Peyer's patch (tissue), 4 donors: ENCODE measurements at places on chromosomes 3 and 15. TPM values are rescaled to one million over a fixed set of nuclear protein-coding genes. Genes with fewer than 3 reads are reported as not detected.

GRCh38 chr3:110341047-110341446, 730.6 kb upstream of the NECTIN3 start:
- DNase-seq, result no peak

DNA sequence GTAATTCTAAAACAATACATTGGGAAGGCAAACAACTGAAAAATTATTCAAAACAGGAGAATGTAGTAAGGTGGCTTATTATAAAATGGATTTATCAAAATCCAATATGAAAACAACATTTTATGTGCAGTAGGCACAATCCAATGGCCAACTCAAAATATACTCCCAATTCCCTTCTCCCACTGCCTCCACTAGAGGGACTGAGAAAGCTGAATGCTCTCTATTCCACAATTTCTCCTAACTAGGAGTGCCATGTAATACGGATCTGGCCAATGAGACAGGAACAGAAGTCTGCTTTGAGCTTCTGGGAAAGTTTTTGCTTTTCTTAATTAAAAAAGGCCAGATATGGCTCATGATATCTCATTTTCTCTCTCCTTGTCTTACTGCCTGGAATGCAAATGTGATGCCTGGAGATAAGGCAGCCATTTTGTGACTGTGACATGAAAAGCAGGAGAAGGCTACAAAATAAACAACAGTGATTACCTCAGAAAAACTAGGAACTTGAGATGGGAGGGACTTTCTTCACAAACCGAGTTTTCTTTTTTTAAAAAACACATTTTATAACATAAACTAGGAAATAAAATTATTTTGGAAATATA, 18.8 kb upstream of the VGLL4 start:
- DNase-seq, result no peak

DNA sequence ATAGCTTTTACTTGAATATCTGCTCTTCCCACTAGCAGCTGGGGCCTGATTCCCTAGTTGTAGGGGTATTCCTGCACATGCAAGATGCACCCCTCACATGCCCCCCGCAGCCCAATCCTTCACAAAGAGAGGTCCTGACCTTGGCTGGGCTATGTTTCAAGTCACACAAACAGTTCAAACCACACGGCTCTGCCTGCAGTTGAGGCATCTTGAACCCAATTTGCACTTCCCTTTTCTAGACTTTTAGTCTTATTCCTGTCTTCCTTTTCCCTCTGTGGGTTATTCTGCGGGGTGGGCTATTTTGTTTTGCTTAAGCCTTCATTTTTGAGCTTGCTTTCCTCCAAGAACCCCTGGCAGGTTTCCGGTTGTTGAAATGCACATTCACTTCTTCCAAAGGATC, 13.3 kb upstream of the CCR1 start:
- no peak for DNase-seq

DNA sequence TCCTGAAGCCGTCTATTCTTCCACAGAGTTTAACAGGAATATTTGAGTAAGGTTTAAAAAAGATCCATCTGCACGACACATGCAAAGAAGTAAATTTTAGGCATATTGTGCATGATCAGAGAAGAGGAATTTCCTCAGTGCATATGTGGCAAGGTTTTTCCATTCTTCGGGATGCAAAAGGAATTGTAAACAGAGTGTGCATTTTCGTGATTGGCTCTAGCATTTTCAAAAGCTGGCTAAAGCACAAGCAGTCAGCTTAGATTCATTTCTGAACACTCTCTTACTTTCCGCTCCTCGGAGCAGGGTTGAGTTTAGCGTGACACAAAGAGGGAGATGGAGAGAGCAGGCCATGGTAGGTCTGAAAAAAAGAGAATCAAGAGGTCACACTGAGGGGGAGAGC, 128.2 kb downstream of the ADAMTS9 start:
- no peak for DNase-seq

DNA sequence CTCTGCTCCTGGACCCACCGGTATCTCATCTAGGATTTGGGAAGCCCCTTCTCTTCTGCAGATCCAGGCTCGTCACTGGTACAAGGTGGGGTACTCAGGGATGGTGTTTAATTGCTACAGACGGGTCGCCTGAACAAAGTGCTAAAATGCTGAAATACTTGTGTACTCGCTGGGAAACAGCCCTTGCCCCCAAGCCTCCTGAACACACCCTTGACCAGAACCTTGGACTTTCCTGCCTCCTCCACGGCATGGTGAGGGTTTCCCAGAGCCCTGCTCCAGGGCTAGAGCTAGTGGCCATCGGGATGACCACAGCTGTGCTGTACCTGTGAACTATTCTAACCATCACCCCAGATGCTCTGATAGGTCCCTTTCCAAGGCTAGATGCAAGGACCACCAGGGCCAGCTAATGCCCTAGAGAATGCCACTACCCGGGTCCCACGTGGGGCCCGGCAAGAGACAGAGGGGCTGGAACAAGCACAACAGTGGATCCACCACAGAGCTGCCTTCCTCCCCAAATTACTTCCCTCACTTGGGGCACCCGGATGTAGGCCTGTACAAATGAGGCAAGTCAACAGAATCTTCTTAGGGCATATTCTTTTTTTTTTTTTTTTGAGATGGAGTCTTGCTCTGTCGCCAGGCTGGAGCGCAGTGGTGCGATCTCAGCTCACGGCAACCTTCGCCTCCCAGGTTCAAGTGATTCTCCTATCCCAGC, 267.3 kb downstream of the FOXP1 start:
- no peak for DNase-seq

DNA sequence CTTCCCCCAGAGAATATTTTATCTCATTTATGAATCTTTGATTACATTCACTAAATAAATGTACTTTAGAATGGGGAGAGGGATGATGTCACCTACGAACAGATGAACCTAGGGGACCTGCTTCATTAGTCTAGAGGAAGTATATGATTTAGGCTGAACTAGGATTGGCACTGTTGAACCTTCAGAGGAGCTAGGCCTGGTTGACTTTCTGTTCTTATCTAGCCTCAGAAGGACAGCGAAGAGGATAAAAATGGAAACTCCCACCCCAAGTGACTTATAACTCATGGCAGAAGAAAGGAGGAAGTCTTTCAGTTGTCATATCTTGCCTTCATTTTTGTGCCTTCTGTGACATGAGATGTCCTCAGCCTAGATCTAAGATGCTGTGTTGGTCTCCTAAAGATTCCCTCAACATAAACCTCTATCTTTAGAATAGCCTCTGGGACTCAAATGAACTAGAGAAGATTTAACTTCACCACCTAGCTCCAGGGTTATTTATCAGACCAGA, 42.6 kb downstream of the POLG start:
- DNase-seq, result no peak

DNA sequence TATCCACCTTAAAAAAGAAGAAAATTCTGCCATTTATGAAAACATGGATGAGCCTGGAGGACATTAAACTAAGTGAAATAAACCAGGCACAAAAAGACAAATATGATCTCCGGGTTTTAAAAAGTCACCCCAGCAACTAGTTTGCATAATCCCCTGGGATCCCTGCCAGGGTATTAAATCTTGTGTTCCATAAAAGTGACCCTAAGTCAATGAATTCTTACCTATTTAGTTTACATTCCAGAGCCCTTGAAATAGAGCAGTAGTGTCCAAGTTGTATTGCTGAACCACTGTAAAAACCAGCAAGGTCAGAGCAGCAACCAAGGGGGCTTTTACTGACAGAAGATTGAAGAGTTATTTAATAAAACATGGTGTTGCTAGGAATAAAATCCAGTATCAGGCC, 716.8 kb upstream of the BCHE start:
- no peak for DNase-seq

Gene NIPA2
- 46.4 TPM for total RNA-seq

Gene PLA2G4D
- total RNA-seq, result not detected

Gene ROPN1
- not detected for total RNA-seq

Gene POC1A
- 8.3 TPM for total RNA-seq
